ENCODE measurements at places on chromosomes 16 and 17. TPM values are rescaled to one million over a fixed set of nuclear protein-coding genes. Genes with fewer than 3 reads are reported as not detected.

GRCh38 chr16:52552643-52553042 lies 5.7 kb upstream of the TOX3 start:
- no peak for DNase-seq

DNA sequence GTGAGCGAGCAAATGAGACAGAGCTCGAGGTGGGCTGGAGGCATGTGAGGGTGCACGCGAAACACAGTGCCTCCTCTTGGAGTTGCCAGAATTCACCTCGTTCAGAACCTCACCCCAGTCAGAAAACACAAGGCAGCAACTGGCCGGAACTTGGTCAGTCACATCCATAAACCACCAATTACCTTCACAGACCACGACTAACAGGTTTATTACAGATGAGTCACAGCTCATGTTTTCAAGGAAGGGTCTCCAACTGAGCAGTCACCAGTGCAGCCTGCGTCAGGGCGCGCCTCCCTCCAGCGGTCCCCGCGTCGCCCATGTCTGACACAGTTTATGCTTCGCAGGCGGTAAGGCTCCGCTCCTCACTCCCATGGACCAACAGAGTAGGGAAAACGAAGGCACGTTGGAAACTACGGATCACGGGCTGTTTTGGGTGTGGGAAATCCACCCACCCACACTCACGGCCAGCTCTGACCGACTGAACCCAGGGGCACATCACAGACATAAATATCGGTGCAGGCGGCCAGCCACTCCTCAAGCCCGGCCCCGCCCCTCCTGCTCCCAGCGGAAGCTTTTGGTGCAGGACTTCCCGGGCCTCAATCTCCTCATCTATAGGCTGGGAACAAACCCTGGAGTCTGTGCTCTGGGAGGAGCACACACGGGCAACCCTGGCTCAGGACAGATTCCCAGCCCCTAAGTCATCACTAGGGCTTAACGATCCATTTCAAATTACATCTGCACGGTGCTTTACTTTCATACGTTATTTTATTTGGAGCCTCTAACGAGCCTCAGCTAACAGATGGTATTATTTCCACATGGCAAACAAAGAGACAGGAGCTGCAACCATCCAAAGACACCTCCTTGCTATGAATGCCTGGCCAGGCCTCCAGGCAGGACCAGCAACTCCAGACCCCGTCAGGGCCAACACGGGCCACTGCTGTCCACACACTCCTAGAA lies 126.3 kb downstream of the ZNF778 start:
- DNase-seq: no peak

- DNase-seq: peak; percentile 47
These were observed 96.5 kb downstream of the ANKRD11 start for GRCh38 chr16:89393738-89394406.

DNA sequence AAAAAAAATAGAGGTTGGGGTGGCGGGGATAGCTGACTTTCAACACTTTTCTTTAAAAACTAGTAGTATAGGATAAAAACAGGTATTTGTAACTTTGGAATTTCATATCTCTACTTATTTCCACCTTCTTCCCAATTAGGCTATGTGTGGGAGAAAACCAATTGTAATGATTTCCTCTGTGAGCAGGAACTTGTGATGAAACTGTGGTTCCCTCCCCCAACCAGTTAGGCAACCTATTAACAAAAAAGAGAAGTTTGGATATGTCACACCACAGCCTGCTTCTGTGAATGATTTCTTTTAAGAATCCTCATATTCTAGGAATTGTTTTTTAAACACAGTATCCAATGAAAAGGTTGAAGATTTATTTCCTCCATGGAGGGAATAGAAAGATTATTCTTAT lies 1.9 kb downstream of the IGSF6 start:
- no peak for DNase-seq

DNA sequence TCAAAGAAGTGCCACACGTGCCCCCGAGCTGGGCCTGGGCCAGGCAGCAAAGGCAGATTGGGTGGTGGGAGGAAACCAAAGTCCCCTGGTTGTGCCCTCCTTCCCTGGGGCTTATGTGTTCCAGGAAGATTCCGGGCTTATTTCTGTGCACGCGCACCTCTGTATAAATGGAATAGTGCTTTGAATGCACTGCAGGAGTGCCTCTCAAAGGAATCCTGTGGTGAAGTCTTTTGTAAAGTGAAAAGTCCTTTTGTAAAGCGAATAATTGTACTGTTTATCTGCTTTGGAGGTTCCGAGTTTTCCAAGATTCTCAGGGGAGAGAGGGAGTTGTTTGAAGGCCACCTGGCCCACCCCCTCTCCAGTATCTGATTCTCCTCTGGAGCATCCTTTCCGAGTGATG lies 26.8 kb downstream of the C17orf75 start:
- no peak for DNase-seq

Gene EPN3
- polyA plus RNA-seq: 1.8 TPM

Gene TM4SF5
- polyA plus RNA-seq: not detected

Gene KCNJ18
- polyA plus RNA-seq: not detected

Measured in spinal cord (tissue), 10 donors.